LoVo (cell line): ENCODE measurements at places on chromosomes 2 and 18.

DNA sequence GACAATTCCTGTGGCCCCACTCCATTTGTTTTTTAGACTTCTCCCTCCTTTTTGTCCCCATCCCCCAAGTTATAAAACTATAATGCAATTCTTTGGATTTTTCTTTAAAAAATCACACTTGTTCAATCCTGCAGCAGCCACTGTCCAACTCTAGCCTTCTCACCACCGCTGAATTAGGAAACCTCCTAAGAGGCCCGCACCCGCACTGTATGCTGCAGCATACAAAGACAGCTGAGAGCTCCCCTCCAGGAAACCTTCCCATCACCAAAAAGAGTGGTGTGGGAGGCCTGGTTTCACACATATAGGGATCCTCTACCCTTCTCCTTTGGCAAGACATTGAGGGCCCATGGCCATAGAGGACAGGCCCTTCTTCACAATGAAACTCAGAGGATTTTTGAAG is 2.9 kb downstream of the PCGF1 start:
- no peak for DNase-seq

DNA sequence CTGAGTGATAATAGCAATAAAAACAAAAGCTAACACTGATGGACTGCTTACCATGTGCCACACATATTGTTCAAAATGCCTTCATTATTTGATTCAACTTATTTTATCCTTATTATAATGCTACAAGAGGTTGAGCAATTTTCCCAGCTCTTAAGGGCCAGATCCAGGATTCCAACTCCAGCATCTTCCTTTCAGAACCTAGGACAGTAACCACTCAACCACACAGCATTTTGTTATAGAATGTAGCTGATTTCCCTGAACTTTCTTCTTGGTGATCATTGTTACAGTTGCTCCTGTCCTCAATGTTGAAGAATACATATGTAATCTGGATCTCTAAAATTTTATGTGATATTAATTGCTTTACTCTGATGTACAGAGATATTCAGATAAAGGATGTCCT is 341.7 kb downstream of the PIK3C3 start:
- no peak for DNase-seq

DNA sequence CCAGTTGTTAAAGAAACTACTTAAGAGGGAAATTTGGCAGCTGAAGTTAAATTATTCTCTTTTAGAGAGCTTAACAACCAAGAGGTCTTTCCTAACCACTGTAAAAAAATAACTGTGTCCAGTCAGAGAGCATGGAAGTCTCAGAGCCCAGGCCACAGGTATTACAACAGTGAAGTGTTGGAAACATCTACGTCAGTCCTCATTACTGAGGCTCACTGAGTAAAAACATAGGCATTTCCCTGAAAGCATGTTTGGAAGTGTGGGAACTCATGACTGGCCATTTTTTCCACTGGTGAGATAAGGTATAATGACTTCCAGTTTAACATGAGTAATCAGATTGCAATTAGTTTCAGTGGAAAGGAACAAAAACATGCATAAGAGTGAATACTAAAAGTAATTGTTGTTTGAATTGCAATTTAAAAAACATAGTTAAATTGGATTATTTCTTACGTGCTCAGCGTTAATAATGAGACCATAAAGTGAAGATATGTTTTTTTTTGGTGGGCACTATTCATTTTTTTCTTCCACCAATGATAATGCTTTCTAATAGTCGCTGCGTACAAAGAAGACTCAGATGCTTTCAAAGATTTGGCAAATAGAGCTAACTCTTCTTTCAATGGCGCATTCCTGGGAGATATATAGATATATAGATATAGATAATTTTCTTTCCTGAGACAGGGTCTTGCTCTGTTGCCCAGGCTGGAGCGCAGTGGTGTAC is 60.8 kb downstream of the EFEMP1 start:
- peak; percentile 14 for DNase-seq

- DNase-seq, result no peak
Measured at GRCh38 chr18:8771930-8772329, 66.6 kb downstream of the MTCL1 start.

- no peak for DNase-seq
Measured at GRCh38 chr2:207042841-207043240, 103.5 kb downstream of the CPO start.

- DNase-seq, result no peak
Measured at GRCh38 chr18:62413206-62413605, 88.1 kb downstream of the TNFRSF11A start.

- no peak for DNase-seq
Measured at GRCh38 chr18:43574974-43575373, 297.7 kb upstream of the SYT4 start.

DNA sequence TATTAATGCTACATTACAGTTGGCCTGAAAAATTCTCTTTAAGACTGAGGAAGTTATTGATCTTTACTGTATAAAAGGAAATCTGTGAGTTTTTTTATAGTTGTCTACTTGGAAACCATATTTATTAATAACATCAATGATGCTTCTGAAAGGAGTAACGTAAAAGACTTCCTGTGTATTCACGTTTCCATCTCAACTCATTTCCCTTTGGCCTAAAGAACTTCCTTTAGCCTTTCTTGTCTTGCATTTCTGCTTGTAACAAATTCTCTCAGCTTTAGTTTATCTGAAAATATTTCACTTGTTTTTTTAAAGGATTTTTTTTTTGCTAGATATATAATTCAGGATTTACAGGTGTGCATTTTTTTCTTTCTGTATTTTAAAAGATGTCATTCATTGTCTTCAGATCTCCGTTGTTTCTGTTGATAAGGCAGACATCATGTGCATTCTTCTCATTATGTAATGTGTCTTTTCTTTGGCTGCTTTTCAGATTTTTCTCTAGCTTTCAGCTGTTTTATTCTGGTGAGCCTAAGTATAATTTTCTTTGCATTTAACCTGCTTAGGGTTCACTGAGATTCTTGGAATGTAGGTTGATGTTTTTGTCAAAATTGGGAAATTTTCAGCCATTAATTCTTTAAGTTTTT is 159.0 kb upstream of the DAPL1 start:
- no peak for DNase-seq

DNA sequence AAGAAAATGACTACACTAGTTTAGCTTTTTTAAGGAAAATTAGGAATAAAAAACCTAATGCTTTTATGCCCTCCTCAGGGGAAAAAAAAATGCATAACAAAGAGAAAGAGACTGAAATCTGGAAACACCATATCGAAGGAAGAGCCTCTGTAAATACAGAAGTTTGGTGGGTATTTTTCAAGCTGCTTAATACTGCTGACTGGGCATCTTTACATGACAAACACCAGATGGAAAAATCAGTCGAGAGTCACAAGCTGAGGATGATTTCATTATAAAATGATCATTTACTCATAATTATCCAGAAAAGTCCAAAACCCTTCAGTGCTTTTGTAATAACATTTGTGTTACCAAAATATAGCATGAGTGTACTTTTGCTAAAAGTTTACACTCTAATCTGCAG is 1600.7 kb upstream of the ACVR2A start:
- no peak for DNase-seq

GRCh38 chr2:120312860-120313694 is 32.9 kb upstream of the INHBB start:
- DNase-seq, result peak; percentile 87

DNA sequence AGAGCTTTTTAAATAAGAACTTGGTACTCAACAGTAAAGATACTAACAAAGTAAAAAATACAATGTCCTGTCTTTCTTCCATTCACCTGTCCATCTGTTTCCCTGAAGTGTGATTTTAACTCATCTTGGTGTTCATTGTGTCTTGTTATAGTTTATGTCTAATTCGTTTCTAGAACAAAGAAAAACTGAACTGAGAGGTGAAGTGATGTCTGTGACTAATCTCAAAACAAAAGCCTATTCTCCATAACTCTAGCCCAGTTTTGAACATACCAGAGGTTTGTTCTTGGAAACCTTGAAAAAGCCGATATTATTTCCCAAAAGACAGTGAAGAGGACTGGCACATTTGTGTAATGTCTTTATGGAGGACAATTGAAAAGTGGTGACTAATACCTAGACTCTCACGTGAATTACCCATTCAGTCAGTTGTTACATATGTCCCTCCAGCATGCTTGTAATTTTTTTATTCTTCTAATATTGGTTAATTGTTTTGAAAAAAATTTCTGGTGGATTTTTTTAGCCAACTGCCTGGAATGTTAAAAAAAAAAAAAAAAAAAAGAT is 725.8 kb downstream of the SATB2 start:
- DNase-seq, result no peak

GRCh38 chr2:70948337-70949003 is 12.8 kb downstream of the ATP6V1B1 start:
- DNase-seq, result peak; percentile 87

DNA sequence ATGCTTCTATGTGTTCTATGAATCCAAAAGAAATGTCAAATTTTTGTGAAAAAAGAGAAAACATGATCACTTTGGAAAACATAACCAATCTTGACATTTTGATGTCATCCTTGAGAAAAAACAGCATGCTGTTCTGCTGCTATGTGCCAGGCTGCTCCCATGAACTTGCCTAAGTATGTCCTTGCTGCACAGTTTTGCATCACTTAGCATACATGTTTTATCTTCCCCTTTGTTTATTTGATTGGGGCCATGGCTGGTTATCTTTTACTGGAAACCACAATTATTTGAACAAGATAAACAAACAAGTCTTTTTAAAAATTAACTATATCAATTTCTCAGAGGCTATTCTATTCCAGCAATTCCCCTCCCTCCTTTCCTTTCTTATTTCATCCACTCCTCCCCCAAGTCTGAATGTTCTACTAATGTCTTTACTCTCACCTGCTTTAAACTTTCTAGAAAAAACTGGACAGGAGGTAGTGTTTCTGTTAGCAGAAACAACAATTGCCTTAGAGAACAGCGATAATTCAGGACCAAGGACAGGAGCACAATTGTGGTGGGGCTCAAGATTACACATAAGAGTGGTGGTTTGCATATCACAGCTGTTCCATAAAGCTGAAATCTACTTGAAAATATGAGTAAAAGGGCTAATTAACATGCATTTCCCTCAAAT is 6.7 kb downstream of the AOX1 start:
- DNase-seq, result no peak

GRCh38 chr2:199315299-199316179 is 142.2 kb downstream of the SATB2 start:
- DNase-seq, result no peak

- no peak for DNase-seq
Measured at GRCh38 chr18:9182852-9183399, 46.3 kb downstream of the ANKRD12 start.

DNA sequence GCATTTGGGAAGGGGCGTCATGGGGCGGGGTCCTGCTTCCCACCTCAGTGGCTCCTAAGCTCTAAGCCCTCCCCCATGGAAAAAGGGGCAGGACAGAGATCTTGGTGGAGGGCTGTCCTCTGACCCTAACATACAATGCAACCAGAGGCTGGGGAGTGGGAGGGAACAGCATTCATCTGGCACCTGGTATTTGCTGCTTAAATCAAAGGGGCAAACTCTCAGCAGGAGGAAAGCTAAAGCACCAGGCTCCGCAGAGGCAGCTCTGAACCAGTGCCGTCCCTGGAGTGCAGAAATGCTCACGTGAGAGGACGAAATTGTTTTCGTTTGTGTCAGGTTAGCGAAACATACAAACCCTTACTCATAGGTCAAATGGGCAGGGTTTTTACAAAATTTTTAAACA is 92.7 kb upstream of the PXDN start:
- no peak for DNase-seq

DNA sequence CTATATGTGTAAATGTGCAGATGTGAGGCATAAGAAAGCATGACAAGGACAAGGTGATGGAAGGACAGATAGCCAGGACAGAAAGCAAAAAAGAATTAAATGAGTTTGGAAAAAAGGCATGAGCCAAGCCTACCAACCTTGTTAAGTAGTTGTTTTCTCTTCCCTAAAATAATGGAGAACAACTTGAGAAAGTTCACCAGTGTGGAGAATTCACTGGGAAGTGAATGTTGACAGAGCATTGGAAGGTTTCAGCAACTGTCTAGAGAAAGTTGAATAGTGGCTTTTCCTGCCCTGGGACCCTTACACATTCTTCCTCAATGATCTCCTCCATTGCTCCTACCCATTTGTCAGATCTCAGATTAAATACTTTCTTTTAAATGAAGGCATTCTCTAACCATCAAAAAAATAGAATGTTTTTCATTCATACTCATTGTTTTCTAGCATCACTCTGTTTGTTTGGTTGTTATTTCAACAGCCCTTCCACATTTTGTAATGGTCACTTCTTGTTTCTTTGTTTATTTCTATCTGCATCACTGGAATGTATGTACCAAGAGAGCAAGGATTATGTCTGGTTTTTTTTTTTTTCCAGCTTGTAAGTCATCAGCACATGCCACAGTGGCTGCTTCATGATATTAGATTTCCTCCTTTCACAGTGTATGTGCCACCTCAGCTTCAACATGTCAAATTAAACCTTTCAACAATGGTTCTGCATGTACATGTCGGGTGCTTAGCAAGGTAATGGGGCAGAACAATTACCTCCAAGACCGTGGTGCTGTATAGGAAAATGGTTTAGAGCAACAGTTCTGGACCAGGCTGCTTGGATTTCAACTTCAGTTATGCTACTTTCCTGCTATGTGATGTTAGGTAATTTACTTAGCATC is 586.0 kb upstream of the VRK2 start:
- no peak for DNase-seq

DNA sequence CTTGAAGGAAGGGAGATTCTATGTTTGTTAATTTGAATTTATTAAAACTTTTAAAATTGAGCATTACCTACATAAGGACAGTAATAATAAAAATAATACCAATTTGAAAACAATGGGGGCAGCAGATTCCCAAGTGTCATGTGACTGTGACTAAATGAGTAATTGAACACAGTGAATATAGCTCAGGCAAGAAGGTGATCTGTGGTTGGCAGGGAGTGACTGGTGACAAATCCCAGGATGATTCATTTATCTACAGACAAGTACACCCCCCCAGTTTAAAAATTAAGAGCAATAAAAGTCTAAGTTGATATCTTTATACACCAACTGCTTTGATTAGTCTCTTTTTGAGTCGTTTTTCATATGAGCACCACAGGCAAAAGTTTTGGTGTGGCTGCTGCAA is 299.5 kb downstream of the ARHGAP15 start:
- DNase-seq, result no peak

- no peak for DNase-seq
Measured at GRCh38 chr18:11955239-11956029, 25.9 kb upstream of the IMPA2 start.

DNA sequence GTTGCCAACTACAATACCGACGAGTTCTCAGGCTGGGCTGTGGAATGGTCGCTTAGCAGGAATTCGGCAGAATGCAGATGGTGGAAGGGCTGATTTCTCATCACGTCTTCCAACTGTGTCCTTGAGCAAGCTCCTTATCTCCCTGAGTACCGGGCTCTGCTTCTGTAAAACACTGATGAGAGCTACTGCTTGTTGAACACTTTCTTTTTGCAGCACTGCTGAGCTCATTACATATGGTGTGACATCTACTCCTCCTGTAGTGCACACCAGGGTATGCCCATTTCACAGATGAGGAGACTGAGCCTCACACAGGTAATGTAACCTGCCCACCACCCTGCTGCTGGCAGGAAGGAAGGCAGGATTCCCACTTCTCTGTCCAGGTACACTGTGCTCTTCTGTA is 8.3 kb downstream of the IL1R2 start:
- DNase-seq, result no peak

GRCh38 chr2:105798595-105798994 is 53.9 kb downstream of the NCK2 start:
- no peak for DNase-seq
